CD4-positive, alpha-beta T cell treated with Interleukin-6 at 100 ng/mL for 8 hours (primary cell): ENCODE measurements at places on chromosomes 6 and 20.

DNA sequence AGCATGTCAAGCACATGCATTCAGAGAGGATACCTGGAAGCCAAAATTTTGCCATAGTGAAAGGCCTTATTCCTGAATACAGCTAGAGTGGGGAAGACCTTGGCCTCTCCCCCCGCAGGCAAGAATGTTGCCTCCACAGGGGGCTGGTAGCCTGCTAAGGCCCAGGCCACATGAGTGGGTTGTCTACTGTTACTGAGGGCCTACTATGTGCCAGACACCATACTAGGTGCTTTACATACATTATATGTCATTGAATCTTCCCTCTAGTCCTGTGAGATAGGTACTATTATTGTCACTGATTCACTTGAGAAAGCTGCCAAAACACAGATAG is 642 bp upstream of the PI16 start:
- no peak for DNase-seq

GRCh38 chr6:162712694-162713093 is 14.9 kb downstream of the PRKN start:
- DNase-seq = no peak

DNA sequence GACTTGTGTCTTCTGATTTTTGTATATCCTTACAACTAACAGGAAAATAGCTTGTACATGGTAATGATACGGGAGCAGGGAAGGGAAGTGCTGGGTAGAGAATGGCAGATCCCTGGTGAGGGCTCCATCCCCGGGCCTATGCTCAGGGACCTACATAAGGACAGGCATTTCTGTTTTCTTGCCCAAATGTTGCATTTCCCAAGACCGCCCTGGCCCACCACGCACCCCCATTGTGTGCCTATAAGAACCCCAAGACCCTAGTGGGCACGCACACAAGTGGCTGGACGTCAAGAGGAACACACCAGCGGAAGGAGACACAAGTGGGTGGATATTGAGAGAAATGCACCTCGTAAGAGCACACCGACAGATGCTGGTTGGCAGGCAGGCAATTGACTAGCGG is 616.3 kb upstream of the MAN1A1 start:
- no peak for DNase-seq

GRCh38 chr6:158467923-158468322 is 92.0 kb upstream of the TMEM181 start:
- DNase-seq = no peak

DNA sequence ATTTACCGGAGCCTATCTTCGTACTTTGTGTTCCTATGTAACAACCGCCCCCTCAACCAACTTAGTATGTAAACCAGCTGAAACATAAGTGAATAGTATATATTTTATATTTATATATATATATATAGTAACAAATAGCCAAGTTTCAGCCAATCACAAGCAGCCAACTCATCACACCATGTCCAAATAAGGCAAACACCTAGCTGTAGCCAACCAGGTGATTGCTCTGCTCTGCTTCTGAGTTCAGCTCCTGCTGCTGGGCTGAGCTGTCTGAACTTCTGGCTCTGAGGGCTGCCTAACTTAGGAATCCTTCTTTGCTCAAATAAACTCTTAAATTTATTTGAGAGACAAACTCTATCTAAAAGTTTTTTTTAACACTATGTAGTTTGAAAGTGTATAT is 101.6 kb upstream of the SOX4 start:
- no peak for DNase-seq

GRCh38 chr20:58790454-58790853 is 60.2 kb downstream of the GNAS-AS1 start:
- no peak for DNase-seq

- no peak for DNase-seq
These were observed 137.9 kb upstream of the KCNG1 start for GRCh38 chr20:51160821-51161220.

GRCh38 chr6:35317483-35318195 is 20.0 kb downstream of the DEF6 start:
- no peak for DNase-seq

- DNase-seq = no peak
These were observed 754.1 kb downstream of the QKI start for GRCh38 chr6:164168595-164168994.

- DNase-seq = no peak
These were observed 28.3 kb upstream of the HACE1 start for GRCh38 chr6:104888066-104888465.
